ENCODE measurements at places on chromosomes 1 and 21.

DNA sequence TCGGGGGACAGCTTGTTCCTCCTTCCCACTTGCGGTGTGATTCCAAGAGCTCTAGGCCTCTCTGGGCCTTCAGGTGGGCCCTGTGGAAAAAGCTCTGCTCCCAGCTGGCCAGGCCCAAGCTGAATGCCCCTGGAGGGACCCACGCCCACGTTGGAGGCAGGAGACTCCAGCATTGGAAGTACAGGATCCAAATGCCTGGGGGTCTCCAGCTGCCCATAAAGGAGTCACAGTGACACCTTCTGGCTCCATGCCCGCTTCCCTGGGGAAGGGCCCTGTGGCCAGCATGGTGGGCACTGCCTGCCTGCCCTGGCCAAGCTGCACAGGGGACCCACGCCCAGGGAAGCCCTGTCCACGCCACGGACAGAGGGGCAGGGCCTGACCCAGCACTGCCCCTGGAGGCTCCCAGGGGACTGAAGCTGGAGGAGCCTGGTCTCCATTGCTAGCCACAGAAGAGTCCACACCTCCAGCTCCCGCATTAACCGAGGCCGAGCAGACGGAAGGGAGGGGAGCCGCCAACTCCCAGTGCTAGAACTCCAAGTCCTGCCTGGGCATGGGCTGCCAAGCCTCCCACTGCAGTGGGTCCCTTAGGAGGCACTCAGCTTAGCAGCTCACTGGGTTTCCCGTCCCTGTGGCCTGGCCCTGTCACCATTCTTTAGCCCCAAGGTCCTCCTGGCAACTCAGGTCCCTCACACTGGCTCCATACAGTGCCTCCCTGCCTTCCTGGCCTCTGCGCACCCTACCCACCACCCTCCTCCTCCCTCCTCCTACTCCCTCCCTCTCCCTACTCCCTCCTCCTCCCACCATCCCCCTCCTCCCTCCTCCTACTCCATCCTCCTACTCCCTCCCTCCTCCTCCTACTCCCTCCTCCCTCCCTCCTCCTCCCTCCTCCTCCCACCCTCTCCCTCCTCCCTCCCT, 41.9 kb downstream of the WNT9A start:
- no peak for DNase-seq

DNA sequence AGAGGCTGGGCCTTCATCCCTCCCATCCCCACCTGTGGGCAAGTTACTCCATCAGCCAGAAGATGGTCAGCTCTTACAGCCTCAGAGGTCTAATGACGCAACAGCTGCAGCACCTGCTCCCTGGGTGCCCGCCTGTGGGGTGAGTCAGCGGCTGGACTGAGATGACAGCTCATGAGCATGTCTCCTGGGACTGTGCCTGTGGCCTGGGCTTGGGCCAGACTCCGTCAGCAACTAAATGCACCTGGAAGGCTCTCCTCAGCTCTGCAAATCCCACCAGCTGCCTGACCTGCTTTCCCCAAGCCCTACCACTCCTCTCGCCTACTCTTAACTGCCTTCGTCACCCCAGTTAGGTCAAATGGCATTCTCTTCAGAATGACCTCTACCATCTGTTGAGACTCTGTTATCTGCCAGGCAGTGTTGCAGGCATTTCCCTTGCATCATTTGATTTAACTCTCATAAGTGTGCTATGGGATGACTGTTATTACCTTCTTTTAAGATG, 47.7 kb downstream of the ETS2 start:
- DNase-seq, result no peak

DNA sequence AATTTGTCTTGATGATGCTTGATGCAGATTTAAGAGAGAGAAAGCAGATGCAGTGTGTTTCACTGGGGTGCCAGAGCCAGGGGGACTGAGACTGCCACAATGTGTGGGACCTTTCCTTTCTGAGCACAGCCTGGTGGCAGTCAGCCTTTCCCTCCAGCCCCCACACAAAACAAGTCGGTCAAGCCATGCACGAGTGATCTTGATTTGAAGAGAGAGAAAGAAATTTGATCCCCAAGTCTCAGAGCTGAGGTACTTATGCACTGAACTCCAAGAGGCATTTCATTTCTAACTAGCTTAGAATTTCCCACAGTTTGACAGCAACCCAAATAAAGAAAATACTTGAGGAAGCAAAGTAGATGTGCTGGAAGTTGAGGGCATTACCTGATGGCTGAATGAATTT, 193.8 kb downstream of the ST6GALNAC3 start:
- no peak for DNase-seq

- no peak for DNase-seq
Measured at GRCh38 chr1:236167154-236167553, 24.8 kb downstream of the GPR137B start.

DNA sequence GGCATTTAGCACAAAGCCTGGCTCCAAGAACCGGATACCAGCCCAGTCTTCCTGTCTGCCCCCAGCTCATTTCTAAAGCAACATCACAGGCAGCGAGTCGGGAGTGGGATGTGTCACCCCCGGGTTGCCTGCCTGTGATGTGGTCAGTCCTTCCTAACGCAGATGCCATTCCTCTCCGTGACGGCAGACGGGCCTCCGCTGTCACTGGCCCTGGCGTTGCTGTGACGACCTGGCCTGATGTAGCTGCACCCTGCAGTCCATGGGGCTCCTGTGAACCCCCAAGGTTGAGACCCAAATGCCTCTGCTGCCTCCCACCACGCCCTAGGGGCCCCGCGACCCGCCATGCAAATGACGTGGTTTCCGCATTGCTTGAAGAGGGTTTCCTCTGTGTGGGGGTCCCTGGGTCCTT, 12.3 kb downstream of the TNFRSF1B start:
- DNase-seq, result no peak

DNA sequence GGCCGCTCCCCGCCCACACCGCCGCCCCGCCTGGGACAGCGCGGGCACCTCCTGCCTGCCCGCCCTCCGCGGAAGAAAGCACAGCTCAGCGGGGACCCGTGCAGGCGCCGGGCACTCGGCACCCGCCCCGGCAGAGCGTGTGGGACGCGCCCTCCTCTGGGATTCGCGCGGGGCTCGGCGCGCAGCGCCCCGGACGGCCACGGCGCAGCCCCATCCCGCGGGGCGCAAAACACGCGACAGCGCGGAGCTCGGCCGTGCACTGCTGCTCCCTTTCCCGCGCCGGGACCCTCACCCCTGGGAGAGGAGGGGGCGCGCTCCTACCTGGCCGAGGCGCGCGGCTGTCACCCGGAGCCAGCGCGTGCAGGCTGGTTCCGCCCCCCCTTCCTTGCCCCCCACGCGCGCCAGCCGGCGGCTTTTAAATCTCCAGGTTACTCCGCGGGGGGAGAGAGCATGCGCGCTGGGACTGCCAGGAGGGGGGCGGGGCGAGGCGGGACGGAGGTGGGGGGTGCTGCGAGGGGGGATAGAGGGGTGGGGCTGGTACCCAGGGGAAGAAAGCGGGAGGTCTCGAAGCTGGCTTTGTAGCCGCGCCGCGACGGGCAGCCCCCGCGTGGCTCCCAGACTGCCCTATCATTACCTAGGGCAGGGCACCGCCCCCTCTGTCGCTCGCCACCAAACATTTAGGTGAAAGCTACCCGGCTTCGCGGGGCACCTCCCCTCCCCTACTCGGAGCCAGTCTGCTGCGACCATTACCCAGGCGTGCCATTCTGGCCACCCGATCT, at the start of gene SLC45A3:
Gene SLC45A3 (minus strand): TSS at position 437 of the 779 bp plus-strand sequence. CDS start 15,853 bp downstream, outside the sequence.
- no peak for DNase-seq

DNA sequence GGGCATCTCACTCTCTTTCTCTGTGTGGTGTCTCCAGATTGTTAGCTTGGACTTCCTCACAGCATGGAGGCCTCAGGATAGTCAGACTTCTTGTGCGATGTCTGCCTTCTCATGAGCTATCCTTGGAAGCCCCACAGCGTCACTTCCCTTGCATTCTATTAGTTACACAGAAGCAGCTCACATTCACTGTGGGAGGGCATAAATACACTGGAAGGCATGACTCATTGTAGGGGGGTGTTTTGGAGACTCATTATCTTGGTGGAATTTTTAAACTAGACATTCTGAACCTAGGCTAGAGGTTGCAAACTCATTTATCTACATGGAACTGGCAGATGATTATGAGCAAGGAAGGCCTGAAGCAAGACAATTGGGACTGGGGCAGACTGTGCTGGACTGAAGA, 21.4 kb upstream of the FASLG start:
- no peak for DNase-seq

DNA sequence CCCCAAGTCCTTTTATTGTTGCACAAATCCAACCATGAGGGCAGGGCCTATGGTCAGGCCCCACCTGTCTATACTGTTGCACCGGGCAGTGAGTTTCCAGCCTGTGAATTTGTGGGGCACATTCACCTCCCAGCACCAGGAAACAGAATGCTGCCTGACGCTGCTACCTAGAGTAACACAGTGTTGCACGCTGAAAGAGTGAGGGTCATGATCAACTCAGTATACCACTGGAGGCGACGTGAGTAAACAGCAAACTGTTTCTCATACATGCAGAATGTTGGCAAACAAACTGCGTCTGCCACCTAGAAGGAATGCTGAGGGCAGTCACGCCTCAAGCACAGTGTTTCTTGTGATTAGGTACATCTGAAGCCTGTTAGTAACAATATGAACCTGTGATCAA, 13.4 kb upstream of the LRRC47 start:
- DNase-seq, result no peak

DNA sequence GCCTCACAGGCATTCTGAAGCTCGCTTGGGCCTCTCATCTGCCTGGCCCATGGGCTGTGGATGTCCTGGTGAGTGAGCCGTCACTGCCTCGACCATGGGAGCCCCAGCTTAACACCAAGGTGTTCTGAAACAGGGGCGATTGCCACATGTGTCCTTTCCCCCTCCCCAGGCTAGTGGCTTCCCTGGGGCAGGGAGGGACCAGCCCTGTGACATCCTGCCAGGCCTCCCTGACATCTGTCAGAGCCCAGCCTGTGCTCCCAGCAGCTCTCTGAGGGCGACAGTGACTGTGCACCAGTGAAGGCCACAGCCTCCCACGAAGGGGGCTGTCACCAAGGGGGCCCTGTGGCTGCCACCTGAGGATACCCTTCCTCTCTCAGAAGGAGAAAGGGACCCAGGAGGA, 35.9 kb upstream of the CCDC27 start:
- DNase-seq, result peak; percentile 32

- no peak for DNase-seq
Measured at GRCh38 chr1:99639945-99640344, 6.0 kb upstream of the PALMD start.

GRCh38 chr1:200972985-200973742, 50.4 kb downstream of the KIF21B start:
- DNase-seq, result no peak

GRCh38 chr1:108000620-108001111, 35.7 kb upstream of the VAV3 start:
- DNase-seq, result no peak

DNA sequence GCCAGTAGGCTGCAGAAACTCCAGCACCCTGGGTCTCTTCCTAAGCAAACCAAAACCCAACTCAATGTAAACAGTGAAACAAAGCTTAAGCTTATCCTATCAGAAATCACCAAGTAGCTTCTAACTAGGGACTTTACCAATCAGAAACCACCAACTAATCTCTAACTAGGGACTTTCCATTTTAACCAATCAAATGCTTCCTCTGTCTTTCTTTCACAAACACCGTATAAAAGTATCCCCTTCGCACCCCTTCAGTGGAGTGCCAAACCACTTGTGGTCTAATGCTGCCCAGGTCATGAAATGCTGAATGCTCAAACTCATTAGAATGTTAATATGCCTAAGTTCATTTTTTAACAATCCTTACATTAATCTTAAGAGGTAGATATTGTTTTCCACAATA, 250.5 kb upstream of the DUSP10 start:
- DNase-seq, result no peak

DNA sequence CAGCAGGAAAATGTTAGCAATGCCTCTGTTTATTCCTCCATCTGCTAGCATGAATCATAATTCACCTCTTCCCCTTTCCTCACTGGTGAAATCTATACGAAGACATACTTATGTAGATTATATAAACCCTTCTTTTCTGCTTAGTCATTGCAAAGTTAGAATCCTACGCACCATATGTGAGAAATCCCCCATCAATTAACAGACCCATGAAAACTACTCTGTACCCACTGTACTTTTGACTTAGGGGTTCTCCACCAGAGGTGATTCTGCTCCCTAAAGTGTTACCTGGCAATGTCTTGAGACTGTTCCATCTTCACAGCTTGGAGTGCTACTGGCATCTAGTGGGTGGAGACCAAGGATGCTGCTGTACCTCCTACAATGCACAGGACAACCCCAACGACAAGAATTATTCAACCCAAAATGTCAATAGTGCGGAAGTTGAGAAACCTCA, 49.6 kb upstream of the KCTD3 start:
- peak; percentile 18 for DNase-seq

DNA sequence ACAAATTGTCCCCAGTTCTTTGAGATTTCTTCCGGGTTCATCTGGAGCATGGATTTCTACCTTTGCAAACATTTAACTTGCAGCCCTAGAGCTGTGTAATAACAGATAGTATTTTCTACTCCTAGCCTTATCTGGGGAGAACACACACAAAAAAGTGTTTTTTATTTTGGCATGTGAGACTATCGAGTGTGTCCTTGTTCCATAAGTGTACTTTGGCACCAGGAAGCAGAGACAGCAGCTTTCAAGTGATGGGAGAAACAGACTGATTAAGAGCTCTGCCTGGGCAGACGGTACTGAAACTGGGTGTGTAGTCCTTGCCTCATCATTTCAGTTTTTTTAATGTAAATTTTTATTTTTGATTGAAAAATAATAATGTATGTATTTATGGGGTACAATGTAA, 297.4 kb downstream of the ST6GALNAC3 start:
- no peak for DNase-seq

DNA sequence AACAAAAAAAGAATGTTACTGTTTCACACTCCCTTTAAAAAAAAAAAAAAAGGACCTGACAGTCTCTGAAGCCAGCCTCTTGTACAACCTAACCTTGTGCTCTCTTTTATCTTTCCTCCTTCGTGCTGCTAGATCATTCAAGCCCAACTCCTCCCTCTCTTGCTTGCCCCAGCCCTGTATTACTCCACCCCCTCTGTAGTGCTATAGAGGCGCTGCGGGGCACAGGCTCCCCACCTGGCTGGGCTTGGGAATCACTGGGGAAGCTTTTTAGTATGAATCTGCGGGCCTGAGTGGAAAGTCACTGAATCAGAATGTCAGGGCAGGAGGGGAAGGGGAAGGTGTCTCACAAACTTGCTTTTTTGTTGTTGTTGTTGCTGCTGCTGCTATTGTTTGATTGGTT, 383.7 kb upstream of the CAMK1G start:
- no peak for DNase-seq

GRCh38 chr1:104878203-104878909, 1128.7 kb downstream of the AMY1C start:
- peak; percentile 10 for DNase-seq

GRCh38 chr1:181314959-181315358, 168.4 kb upstream of the CACNA1E start:
- no peak for DNase-seq

DNA sequence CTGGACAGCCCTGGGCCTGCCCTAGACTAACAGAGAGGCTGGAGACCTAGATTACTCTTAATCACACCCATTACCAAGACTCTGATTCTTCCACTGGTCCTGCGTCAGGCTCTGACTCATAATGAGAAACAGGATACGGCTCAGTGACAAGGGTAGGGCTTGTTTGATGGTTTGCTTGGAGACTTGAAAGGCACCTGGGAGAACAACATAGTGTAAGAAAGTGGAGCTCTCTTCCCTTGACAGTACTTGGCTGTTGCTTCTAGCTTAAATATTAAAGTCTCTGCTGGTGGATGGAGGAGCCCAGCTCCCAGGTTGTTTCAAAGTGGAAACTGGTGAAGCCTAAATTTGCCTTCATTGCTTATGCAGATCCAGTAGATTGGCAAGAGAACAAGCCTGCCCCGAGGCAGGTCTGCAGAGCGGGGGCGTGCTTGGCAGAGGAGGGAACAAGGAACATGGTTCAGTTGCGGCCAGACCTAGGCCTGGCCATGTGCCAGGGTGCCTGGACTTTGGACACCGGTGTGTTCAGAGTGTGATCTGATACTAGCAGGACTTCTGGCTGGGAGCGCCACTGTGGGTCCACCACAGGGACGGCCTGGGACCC, 480.6 kb downstream of the CAMTA1 start:
- DNase-seq, result no peak

Measured in KBM-7 (cell line).